Cardiac ventricle fibroblast (primary cell): ENCODE measurements at places on chromosomes 6 and 20. TPM values are rescaled to one million over a fixed set of nuclear protein-coding genes. Genes with fewer than 3 reads are reported as not detected.

TFAP2C gene
- not detected in 2 replicates for total RNA-seq

RNF5 gene
- total RNA-seq = 27.9 and 29.6 TPM in 2 replicates

ENPP5 gene
- total RNA-seq = 0.39 and 1.3 TPM in 2 replicates

GJA10 gene
- total RNA-seq = not detected in 2 replicates

OTOR gene
- not detected in 2 replicates for total RNA-seq

PLG gene
- total RNA-seq = not detected in 2 replicates

DST gene
- 151 and 170 TPM in 2 replicates for total RNA-seq

ZNF831 gene
- total RNA-seq = not detected in 2 replicates
